ENCODE measurements at places on chromosomes 16 and 17.

GRCh38 chr17:64009571-64010402, 10.6 kb downstream of the ICAM2 start:
- DNase-seq, result no peak

DNA sequence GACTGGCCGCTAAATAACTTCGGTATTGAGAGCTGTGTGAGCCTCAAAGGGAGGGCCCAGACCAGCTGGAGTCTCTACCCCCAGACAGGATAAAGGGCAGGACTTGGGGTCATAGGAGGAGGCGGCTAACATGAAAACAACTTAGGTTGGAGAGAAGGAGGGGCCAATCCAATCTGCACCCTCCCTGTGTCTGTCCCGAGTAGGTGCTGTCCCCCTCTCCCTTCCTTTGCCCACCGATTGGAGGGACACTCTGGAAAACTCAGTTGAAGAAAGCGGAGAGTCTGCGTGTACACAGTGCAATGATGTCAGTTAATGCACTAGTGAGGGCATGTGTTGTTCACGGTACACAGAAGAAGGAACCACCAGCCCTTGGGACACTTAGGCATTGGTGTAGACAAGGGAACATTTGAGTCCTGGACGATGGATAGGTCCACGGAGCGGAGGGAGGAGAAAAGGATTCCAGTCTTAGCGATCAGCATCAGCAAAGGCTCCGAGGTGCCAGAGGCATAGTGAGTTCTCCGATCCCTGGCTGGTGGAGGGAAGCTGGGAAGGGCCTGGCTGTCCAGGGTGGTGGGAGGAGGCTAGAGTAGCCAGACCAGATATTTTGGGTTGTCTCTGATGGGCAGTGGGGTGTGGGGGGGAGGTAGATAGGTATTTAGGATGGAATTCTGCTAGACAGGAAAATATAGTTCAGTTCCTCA, 761 bp downstream of the NOL3 start:
- DNase-seq, result no peak

DNA sequence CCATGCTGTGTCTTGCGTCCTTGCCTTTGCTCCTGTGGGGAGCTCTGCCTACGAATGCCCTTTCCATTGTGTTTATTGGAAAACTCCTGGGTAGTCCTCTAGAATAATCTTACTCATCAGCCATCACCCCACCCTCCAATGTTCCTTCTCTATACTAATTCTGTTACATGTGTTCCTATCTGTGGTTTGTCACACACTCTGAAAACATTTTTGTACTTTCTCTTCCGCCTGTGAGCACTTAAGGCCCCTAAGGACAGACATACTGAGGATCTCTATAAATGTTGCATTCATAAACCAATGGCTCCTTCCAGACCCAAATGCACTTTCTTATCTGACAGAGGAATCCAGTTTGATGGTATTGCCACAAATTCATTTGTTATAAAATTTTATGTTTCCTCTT, 53.9 kb upstream of the MON1B start:
- no peak for DNase-seq

DNA sequence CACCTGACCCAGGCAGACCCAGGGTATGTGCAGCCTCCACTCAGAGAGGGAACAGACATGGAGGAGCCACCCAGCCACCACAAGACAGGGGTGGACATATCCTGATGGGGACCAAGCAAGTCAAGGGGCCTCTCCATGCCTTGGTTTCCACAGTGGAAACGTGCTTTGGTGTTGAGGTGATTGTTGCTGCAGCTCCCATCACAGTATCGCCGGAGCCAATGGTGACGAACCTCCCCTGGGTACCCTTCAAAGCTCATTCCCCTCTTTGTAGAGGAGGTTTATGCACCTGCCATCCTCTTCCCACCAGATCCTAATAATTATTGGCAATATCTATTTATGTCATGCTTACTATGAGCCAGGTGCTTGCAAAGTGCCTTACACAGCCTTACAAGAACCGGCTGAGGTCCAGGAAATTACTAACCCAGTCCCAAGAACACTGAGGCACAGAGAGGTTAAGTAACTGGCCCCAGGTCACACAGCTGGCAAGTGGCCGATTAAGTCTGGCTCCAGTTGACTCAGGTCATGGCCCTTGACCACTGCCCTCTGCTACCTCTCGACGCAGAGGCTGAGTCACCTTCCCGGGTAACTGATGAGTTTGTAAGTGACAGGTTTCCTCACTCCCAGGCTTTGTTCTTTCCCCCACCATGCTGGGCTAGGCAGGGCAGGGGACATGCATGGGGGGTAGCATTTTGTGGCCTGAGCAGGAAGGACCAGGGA, 20.6 kb downstream of the SLC12A3 start:
- no peak for DNase-seq

DNA sequence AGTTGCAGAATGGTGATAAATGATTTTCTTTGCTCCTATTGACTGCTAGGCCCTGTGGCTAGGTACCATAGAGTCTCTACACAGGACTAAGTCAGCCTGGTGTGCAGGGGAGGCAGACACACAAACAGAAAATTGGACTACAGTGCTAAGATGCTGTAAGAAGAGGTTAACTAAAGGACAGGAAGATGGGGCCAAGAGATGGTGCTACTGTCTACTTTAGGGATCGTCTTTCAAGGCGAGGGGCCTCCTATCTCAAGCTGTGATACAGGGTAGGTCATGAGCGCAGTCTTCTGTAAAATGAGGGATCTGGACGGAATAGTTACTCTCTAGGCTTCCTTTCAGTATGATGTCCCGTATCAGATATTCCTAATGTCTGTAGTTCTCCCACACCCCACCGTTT, 817 bp downstream of the NME1 start:
- no peak for DNase-seq

- no peak for DNase-seq
Observed at GRCh38 chr16:54545854-54546511, 259.4 kb upstream of the IRX3 start.

- DNase-seq, result no peak
Observed at GRCh38 chr17:17076066-17076465, 33.8 kb downstream of the MPRIP start.

DNA sequence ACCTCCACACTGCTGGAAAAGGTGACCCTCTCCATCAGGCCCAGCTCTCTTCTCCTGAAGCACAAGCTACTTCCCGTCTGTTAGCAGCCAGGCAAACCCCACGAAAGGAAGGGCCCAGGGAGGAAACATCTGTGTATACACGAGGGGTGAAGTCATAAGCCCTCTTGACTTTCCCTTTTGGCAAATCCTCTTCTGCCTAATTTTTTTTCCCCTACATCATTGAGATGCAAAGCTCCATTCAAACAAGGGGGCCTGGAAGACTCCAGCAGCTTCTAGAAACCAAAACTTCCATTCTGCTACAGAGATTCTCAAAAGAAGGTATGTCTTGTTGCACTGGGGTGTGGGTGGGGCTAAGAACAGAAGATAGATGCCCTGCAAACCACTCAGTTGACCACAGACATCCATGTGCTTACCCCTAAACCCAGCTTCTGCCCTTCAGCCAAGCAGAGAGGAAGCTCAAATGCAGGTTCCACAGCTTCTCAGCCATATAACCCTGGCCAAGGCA, 145.6 kb upstream of the RCVRN start:
- no peak for DNase-seq

DNA sequence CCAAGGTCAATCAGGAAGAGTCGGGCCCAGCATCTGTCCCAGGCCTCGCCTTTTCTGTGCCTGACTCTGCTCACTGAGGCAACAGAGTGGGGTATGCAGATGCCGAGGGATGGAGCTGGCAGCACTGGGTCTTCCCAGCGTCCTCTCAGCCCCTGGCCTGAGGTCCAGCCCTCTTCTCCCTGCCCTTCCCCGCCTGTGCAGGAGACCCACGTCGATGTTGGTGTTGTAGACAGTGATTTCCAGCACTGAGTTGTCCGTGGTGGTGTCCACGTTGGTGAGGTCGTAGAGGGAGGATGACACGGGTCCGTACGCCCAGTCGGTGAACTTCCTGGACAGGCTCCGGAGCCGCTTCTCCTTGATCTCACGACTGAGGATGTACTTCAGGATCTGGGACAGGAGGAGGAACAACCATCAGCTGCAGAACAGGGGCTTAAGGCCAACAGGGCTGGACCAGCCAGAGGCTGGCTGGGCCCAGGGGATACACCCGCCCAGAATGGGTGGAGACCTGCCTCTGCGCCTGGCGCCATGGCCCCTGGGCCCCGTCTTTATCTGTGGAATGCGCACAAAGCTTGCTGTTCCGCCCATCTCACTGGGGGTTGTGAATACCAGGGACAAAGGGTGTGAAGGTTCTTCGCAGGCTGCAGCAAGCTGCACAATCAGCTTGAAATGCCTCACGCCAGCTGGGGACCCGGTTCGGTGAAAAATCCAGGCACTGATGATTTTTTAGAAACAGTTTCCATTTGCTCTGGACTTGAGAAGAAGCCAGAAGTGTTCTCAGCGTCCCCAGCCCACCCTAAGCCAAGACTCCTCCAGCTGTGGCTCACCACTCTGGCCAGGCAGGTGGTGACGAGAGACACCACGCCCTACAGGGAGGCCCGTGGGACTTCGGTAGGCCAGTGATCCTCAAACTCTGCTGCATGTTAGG, 27.5 kb downstream of the TRPV3 start:
- DNase-seq, result no peak

- no peak for DNase-seq
Observed at GRCh38 chr16:84348386-84348888, 19.9 kb upstream of the ATP2C2 start.

DNA sequence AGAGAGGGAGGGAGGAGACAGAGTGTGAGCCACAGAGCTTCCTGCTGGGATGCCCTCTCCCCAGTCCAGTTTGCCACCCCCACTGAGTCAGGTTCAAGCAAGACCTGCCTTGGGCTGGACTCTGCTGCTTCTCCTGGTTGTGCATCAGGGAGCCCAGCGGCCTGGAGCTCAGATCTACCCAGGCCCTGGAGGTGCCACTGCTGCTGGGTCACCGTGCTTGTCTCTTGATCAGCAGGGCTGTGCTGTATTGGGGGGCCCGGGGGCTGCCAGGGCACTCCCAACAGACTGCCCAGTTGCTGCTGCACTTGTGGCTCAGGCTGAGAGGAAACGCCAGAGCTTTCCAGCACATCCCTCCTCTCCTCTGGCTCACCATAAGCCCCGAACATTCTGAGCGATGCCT, 8.9 kb downstream of the TLE7 start:
- DNase-seq, result no peak

- no peak for DNase-seq
Observed at GRCh38 chr16:87922250-87922871, 14.0 kb downstream of the CA5A start.

DNA sequence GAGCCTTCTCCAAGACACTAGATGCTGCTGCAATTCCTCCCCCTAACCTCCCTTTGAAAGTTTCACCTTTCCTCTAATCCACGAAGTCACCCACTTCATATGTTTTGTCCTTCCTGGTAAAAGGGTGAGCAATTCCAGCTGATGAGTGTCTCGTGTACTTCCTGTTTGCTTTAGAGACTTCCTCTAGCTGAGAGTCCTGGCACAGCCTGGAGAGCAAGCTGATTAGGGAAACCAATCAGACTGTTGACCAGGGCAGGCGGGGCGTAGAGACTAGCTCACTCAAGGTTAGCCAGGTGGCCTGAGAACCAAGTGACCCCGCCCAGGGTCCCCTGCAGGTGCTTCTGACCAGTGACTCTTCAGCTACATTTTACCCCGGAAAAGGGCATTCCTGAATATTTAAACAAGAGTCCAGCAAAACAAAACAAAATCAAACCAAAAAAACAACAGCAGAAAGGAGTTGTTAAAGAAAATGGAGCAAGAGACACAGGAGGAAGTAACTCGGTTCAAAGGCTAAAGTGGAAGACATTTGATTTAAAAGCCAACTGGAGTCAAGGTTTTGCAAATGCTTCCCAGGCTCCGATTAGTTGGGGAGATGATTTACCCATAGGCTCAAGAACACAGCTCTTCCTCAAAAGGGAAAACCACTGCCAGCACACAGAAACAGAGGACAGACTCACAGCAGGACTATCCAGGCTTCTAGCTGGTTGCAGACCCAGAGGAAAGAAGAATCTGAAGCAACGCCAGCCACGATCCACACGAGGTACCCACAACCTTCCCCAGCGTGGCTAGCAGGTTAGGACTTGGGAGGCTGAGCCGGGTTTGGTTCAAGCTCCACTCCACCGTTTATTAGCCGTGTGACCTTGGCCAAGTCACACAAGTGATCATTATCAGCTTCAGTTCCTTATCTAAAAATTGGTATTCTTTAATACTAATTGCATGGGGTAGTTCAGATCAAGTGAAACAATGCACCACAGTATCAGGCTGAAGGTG, 13.4 kb downstream of the HSPB9 start:
- no peak for DNase-seq

DNA sequence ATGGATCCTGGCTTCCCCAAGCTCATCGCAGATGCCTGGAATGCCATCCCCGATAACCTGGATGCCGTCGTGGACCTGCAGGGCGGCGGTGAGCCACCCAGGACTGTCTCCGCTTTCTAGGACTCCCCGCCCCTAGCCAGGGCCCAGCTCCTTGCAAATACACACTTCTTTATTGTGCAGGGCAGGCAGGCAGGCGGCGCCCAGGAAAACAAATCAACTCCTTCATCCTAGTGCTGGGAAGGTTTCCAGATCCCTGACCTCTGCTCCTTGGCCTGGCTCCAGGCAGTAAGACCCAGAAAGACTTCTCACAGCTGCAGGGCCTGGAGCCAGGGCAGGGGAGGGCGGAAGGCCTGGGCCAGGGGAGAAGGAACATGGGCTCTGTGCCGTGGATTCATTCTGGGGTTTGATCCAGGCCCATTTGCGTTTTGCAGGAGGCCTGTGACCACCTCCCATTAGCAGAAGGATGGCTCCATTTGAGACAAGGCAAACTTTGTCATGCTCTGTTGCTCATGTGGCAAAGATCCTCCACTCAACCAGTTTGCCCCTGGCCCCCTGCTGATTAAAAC, 6.0 kb upstream of the LPCAT2 start:
- no peak for DNase-seq

- no peak for DNase-seq
Observed at GRCh38 chr16:10933865-10934264, 8.4 kb downstream of the DEXI start.

DNA sequence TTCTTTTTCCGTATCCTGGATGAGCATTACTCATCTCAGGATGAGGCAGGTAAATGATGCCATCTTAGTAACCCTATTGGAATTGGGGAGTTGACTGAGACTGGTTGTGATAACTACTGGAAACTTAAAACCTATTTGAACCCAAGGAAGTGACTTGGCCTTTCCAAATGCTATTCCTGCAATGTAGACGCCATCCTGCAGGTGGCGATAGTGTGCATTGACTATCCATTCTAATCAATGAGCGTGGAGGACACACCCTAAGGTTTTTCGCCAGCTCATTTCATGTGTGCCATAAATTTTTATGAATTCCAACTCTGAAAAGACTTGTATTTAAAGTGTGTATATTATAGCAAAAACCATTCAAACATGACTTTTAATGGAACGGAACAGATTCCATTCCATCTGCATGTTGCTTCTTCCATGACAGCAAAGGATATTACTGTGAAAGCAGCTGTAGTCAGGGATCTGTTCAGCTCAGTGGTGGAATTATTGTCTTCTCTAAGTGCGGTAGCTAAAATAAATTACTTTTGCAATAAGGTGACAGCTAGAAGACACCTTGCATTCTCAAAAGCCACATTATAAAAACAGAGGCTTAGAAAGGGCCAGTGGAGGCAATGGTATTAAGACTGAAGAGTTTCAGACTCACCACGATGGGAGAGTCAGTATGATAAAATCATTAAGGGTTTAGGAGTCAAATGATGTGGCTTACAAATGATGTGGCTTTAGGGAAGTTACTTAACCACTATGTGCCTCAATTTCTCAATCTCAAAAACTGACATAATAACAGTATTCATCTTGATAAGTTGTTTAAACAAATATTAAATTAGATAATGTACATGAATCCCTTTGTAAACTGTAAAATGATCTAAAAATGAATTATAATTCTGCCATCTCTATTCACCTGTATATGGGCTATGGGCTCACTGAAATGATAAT, 55.5 kb downstream of the SYT17 start:
- DNase-seq, result no peak

- no peak for DNase-seq
Observed at GRCh38 chr16:24035127-24035842, 199.5 kb downstream of the PRKCB start.

Measured in AG04449 (cell line).